ENCODE measurements at places on chromosomes 1 and 21.

- DNase-seq, result no peak
Observed at GRCh38 chr1:10823000-10823401, 26.6 kb upstream of the CASZ1 start.

DNA sequence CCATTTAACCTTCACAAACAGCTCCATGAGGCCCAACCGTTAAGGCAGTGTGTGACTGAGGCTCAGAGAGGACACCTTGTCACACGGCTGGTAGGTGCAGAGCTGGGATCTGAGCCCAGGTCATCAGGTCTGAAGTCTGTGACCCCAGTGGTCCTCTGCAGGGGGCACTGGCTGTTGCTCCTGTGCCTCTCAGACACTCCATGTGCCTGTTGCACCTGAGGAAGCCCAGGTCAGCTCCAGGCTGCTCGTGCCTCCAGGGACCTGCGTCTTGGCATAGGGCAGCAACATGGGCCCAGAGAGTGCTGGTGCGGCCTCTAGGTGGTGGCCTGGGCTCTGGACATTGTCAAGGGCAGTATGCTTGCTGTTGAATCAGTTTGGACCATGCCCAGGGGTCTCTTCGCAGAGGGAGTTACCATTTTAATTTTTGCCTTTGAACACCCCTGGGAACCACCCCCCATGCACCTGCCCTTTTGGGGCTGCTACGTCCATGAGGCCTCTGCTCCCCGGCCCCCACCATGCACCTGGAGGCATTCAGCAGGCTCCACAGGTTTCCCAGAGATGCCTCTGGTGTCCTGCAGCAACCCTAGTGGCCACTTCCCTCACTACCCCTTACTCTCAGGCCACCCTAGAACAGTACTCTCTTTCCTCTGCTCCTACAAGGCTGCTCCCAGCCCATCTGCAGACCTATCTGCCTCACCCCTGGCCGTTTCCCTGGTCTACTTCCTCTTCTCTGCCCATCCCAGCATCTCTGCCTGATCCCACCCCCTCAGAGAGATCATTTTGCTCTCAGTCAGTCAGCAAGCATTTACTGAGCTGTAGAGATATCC lies 25.2 kb upstream of the EPS8L3 start:
- DNase-seq, result no peak

DNA sequence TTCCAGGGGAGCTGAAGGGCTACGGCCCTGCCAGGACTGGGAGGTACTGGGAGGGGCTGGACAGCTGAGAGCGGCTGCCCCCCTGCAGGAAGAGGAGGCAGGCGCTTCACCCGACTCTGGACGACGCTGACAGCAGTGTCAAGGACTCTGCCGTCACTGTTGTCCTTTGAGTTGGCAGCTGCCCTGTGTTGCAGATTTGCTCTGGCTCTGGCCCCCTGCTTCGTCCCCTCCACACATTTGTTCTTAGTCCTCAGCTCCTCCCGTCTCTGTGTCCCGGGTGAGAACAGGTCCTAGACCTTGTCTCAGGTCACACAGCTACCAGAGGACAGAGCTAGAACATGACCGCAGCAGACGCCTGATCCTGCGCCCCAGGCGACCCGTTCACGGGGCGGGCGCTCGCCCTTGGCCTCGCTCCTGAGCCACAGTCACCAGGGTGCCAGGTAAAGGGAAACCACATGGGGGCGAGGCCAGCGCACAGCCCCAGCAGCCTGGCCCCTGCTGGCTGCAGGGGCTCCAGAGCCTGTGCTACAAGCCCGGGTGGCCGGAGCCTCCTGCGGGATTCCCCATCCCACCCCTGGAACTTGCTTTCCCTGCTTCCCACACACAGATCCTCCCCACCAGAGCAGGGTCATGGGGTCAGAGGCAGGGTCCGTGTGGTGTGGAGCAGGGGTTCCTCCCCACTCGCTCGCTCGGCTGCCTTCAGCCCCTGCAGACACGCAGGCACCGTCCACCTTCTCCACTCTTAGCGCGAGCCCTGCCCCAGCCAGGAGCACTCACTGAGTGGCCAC lies 10.7 kb upstream of the NPHP4 start:
- DNase-seq, result no peak

DNA sequence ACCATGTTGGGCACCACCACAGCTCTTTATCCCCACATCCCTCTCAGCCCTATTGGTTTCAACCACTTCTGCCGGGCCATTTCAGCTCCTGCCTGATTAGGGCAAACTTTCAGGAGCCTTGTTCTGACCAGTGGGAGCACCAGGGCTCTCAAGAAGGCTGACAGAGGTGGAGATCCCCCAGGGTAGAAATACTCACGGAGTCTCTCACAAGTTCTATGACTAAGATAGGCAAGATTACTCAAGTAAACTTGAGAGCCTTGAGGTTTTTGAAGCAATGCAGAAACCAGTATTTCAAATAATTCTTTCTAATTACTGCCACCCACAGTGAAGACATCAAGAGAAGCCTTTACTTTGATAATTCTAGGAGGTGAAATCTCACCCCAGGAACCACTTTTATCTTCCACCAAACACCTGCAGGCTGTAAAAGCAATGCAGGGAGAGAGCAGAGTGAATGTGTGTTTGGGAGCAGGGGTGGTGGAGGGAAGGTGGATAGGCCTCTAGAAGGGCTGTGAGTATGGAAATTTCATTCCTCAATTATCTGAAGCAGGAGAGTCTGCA lies 6.6 kb upstream of the PTCH2 start:
- DNase-seq, result no peak

DNA sequence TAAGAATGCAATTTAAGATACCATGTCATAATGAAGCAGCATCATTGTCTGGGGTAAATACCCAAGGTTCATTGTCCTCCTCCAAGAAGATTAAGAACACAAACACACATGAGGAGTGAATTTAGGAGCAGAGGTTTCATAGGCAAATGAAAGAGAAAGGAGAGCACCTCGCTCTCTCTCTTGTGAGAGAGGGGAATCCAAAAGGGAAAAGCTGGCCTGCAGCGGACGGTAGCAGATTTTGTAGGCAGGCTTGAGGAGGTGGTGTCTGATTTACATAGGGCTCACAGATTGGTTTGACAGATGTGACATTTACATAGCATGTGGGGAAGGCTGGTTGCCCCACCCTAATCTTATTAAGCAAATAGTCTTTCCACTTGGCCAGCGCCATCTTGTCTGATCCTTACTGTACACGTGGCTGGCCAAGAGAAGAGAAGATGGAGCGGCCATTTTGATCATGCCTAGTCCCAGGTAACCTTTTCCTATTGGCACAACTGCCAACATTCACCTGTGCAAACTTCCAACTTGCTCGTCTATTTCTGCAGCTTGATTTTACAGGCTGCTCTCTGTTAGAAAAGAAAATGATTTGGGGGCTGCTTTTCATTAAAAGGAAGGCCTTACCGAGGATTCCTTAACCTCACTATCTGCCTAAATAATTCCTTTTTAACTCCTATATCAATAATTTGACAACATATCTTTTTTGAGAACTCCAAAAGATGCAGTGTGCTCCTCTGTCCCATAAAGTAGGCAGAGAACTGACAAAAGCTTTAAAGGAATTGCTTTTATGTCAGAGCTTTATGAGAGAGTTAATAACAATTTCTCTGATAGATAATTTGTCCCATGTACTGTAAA lies 16.0 kb upstream of the LRRC7 start:
- DNase-seq, result no peak

DNA sequence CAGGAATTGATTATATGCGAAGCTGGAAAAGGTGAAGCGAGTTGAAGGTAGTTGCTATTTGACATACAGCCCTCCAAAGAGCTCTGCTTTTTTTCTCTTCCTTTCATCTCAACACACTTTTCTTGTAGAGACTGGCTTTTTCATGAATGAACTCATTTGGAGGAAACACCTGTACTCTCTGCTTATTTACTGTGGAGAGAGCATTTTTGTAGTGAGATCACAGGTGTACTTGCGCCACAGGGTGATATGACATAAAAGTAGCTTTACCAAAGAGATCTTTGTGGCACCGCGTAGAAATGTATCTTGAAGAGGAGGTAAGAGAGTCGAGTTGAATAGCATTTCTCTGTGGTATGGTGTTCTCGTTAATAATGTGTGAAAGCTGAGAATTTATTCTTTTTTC lies 187.6 kb downstream of the VPS13D start:
- no peak for DNase-seq

DNA sequence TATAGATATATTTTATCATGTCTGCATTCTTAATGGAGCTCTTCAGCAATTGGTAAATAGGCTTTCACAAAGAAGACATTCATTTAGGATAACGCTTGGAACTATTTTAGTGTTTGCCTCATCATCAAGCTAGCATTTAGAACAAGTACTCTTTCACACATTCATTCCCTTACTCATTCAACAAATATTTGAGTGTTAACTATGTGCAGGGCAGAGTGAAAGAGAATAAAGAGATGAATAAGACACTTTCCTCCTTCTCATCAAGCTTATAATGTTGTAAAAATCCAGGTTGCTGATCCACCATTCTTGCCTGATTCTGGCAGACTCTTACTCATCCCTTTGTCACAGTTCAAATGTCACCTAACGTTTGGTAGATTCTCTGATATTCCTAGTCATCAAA lies 386.3 kb upstream of the BEND5 start:
- DNase-seq, result no peak

DNA sequence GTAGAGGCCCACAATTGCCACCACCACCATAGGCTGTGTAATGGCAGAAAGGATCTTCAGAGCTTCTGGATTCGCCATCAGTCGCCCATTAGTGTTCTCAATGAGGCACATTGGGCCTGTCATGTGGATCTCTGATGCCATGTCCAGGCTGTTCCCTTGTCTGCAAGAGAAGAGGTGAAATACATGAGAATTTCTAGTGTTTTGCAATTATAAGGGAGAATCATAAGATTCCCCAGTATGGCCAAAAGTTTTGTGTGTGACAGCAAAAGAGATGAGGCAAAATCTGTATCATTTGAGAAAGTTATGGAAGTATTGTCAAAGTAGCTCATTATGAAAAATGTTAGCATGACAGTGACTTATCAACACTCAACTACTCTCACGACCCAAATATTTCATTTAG lies 1.9 kb downstream of the GBP1 start:
- DNase-seq, result no peak

- no peak for DNase-seq
Observed at GRCh38 chr21:43689556-43690337, 29.2 kb upstream of the PDXK start.
